ENCODE measurements at places on chromosomes 13 and 19.
A peak's percentile ranks its signal among the peaks of the same experiment; 100 is the strongest.

- DNase-seq = no peak
These were observed 158.3 kb downstream of the FOXO1 start for GRCh38 chr13:40508127-40508526.

- DNase-seq = no peak
These were observed 72.9 kb upstream of the GPR183 start for GRCh38 chr13:99379856-99380801.

- no peak for DNase-seq
These were observed 25.1 kb downstream of the TMPRSS9 start for GRCh38 chr19:2385053-2385721.

DNA sequence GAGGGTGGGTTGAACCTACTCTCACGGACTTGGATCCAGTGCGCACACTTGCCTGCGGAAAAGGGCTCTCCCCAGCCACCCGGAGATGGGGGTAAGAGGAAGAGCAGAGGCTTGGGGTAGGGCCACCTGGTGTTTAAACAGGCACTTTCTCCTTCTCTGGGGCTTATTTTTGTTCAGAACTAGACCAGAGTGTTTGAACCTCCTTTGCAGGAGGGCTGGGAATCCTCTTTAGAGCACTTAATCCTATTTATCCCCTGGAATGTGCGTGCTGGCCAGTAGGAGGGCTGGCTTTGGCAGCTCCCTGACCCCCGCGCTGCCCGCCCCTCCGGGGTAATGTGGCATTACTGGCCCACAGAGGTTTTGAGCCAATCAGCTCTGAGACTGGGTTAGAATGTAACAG, 2.0 kb downstream of the RGS9BP start:
- peak; percentile 28 for DNase-seq

GRCh38 chr19:54231077-54231931, 8.5 kb upstream of the LILRB3 start:
- DNase-seq = peak; percentile 87

DNA sequence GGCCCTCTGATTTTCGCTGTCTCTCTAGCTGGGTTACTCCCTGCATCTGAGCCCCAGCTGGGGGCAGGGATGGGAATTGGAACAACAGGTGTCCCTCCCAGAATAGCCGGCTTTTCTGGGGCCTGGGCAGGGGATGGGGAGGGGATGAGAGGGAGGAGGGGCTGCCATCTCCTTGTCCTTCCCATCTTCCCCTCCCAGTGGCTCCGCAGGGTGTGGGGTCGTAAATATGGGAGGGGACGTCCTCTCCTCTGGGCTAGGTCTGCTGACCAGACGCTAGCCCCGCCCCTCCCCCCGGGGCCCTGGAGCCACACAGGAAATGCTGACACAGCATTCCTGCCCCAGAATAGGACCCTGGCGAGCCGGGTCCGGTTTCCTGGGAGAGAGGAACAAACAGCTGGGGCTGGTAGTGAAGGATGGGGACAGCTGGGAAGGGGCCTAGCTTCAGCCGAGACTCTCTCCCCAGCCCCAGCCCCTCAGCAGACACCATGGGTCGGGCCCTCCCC, 1.1 kb downstream of the RYR1 start:
- DNase-seq = no peak

GRCh38 chr19:2775556-2776430, 7.3 kb downstream of the SGTA start:
- peak; percentile 69 for DNase-seq

DNA sequence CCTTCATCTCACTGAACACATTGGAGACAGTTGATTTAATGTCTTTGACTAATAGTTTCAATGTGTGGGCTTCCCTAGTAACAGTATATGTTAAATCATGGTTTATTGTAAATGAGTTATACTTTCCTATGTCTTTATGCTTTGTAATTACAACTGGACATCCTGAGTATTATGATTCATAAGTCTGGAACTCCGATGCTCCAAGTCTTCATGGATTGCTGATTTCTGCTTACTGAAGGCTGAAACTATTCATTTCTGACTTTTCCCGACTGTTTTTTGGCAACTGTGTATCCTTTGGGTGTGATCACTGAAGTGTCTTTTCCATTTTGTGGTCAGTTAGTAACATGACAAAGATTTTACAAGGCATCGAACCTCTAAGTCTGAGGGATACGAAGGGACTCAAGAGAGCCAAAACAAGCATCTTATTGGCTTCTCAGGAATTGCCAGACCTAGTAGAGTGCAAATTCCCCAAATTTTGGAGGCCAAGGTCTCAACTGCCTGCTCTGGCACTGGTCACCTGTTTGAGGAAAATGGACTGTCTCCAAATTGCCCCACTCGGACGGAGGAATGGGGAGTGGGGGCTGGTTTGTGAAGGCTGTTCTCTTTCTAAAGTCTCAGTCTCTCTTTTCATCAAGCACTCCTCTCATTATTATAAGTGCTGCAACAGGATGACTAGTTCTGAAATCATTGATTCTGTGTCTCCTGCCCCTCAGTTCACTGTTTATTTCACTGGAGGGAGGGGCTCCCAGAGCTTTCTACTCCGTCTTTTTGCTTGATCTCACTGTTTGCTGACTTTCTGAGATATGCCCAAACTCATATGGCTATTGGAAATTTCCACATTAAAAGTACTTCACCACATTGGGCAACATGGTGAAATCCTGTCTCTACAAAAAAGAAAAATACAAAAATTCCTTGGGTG, 20.2 kb upstream of the CD70 start:
- no peak for DNase-seq

DNA sequence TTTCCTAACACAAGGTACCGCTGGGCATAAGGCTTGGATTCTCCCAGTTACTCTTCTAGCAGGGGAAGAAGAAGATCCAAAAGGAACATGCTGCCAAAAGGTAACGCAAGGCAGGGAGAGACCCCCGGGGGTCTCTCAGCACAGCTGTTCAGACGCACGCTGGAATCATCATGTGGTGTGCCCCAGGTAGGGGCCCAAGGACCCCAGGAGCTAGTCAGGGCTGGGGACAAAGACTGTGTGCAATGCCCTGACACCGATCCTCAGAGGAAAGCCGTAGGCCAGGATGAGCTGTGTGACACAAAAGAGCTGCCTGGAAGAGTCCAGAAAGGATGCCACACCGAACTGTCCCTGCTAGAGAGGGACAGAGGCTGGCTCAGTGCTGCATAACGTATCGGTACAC, 22.3 kb upstream of the EPHX3 start:
- no peak for DNase-seq

DNA sequence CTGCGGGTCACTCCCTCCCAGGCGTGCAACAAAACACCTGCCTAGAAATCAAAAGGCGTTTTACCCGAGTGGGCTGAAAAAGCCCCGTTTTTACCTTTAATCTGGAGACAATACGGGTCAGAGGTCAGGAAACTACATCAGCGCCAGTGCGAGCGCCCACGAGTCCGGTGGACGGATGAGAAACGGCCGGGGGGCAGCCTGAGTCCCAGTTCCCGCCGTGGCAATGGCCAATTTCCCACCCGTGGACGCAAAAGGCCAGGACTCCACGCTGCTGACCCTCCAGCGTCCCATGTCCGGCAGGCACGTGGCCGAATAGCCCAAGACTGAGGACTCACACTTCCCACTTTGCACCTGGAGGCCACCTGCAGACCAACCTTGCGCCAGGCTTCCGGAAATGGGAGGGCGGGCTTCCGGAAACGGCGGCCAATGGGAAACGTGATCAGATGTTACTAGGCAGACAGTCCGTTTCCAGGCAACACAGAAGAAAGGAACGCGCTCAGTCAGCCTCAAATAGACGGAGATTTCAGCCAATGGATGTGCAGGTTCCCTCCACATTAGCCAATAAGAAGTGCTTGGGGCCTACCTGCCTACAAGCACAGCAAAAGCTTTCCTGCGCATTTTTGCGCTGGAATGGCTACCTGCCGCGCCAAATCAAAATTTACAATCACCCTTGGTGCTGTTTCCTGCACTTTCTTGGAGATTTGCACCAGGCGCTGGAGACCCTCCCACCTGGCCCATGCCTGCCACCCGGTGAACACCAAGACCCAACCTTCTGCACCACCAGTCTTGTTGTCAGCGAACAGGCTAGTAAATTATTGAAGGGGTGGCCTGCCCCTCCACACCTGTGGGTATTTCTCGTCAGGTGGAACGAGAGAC, 47.4 kb downstream of the ZFP14 start:
- peak; percentile 87 for DNase-seq

DNA sequence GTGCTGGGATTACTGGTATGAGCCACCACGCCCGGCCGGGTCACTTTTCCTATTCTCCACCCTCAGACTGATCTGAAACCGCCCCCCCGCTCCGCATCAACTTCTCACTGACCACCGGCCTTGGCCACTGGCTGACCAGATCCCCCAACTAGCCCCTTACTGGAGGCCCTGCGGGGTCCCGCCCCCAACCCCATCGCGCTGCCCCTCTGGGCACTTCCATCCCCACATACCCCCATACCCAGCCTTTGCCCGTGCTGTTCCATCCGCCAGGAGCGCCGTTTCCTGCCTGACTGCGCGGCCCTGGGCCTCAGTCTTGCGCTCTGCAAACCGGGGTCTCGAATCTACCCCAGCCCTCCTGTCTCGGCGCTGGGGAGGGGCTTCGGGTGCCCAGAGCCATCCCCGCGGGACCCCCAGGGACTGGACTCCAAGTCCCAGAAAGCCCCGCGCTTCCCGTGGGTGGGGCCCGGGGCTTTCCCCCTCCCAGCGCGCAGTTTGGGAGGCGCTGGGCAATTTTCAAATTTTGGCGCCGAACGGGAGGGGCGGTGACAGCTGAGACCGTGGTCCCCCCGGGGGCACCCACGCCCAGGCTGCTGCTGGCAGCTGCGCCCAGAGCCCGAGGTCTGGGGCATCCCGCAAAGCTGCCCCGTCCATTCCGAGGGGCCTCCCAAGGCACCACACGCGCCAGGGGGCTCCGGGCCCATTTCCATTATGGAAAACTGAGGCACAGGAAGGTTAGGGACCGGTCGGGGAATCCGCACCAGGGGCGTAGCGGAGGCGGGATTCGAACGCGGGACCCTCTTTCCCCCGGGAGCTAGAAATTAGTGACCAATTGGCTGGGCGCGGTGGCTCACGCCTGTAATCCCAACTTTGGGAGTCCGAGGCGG, 5.2 kb upstream of the LMNB2 start:
- DNase-seq = peak; percentile 75

- DNase-seq = no peak
These were observed 473.5 kb downstream of the GPC6 start for GRCh38 chr13:93700115-93700514.
